Dorsolateral prefrontal cortex (tissue), 122 donors: ENCODE measurements at places on chromosomes 2 and 18. TPM values are rescaled to one million over a fixed set of nuclear protein-coding genes. Genes with fewer than 3 reads are reported as not detected.

DNA sequence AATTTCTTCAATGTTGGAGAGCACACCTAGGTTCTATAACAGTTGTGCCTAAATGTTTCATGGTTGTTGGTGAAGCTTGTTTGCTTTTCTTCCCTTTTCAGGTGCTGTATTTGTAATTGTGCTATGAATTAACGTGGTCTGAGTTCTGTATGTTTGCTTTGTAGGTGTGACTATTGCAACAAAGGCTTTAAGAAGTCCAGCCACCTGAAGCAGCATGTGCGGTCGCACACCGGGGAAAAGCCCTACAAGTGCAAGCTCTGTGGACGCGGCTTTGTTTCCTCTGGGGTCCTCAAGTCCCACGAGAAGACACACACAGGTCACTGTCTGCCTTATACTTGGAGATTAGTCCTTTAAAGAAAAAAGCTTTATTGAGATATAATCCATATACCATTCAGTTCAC lies 91.2 kb downstream of the ZNF236 start:
- no peak for DNase-seq

DNA sequence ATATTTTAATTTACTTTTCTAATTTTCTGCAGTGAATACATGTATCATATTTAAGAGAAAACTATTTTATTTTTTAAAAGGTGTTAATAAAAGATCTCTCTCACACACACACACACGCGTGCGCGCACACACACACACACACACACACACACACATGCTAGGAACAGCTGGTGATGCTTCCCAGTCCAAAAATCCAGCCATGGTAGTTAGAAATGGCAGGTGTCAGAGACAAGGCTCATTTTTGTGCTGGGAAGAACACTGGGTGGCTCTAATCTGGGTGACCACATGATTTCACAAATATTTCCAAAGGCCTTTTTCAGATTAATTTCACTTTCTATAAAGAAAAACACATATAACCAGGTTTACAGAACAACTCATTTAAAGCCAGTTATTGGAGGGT lies 104.5 kb upstream of the NCK2 start:
- no peak for DNase-seq

DNA sequence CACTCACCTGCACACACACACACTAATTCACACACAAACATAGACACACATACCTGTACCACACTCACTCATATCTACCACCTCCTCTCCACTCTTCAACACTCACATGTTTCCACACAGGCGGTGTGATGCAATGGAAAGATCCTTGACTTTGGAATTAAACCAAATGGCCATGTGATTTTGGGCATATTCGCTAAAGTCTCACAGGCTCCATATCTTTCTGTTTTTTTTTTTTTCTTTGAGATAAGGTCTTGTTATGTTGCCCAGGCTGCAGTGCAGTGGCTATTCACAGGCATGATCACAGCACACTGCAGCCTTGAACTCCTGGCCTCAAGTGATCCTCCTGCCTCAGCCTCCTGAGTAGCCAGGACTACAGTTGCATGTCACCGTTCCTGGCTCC lies 91.1 kb upstream of the MEX3C start:
- DNase-seq, result no peak

- DNase-seq, result no peak
These were observed 6.5 kb upstream of the KCNG2 start for GRCh38 chr18:79790996-79791972.

MERTK gene
- total RNA-seq, result 12.4 TPM

DNA sequence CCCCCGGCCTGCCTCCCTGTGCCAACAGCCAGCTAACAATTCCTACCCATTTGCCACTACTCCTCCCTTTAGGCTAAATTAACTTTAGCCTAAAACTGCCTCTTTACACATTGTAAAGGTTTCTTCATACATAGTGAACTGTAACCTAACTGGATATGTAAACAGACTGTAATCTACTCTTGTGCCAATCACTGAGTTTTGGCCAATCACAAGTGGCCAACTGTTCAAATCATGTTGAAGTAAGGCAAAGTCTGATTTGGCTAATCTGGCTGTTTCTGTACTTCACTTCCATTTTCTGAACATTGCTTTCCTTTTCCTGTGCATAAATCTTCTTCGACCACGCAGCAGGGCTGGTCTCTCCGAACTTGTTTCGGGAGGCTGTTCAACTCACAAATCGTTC lies 103.6 kb upstream of the LYPD6 start:
- DNase-seq, result no peak

GRCh38 chr2:132426033-132426432 lies 9.4 kb downstream of the GPR39 start:
- no peak for DNase-seq

CYTIP gene
- 2.0 TPM for total RNA-seq

- DNase-seq, result no peak
These were observed 97.0 kb downstream of the CDH2 start for GRCh38 chr18:28079883-28080282.

DNA sequence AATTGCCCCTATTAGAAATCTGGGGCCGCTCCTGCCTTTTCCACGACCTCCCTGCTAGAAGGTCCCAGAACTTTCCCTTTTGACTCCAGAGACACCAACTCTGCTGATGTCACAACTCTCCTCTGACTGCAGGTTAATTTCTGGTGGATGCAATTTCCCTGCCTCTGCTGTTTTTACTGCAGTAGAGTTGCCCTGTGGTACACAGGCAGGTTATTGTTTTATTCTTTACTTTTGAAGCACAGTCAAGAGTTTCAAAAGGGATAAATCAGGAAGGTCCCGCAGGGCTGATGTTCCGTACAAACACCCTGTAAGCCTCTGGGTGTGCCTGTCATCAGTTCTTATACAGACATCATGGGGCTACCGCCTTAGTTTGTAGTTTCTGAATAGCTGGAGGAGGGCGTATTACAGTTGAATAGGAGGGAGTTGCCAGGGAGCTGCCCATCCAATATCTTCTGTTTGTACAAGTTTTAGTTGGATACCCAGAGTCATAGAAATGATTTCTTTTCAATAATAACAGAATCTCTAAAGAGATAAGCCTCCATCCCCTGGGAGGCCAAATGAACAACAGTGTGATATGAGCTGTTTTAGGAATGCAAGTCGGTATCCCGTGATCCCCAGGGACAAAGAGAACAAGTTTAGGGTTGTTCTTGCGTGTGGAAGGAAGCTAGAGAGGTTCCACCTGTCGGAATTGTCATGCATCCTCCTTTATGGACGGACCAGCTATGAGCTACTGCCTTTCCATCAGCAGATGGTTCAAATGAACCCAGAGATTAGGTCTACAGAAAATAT lies 108.4 kb upstream of the COPS8 start:
- DNase-seq, result no peak
